Body of pancreas (tissue), 4 donors: ENCODE measurements at places on chromosomes 7 and 10. TPM values are rescaled to one million over a fixed set of nuclear protein-coding genes. Genes with fewer than 3 reads are reported as not detected.

- no peak for DNase-seq
Observed at GRCh38 chr10:124319926-124320391, 98.8 kb downstream of the OAT start.

DNA sequence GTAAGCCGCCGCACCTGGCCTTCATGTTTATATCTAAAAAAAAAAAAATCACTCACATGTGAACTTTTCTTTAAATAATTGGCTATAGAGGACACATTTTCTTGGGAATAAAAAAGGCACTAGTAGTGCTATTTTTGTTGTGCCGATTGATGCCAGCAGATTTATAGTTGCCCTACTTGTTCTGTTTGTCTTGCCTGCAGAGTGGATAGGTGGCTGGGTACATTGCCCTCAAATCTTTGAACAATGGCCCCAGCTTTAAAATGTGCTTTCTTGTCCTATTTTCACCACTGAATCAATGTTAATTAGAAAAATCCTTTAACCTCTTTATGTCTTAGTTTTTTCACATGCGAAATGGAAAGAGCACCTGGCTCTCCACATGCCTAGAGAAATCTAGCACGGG, 30.1 kb upstream of the ZNRF2 start:
- no peak for DNase-seq

- DNase-seq, result no peak
Observed at GRCh38 chr10:101940916-101941315, 97.3 kb upstream of the KCNIP2 start.

DNA sequence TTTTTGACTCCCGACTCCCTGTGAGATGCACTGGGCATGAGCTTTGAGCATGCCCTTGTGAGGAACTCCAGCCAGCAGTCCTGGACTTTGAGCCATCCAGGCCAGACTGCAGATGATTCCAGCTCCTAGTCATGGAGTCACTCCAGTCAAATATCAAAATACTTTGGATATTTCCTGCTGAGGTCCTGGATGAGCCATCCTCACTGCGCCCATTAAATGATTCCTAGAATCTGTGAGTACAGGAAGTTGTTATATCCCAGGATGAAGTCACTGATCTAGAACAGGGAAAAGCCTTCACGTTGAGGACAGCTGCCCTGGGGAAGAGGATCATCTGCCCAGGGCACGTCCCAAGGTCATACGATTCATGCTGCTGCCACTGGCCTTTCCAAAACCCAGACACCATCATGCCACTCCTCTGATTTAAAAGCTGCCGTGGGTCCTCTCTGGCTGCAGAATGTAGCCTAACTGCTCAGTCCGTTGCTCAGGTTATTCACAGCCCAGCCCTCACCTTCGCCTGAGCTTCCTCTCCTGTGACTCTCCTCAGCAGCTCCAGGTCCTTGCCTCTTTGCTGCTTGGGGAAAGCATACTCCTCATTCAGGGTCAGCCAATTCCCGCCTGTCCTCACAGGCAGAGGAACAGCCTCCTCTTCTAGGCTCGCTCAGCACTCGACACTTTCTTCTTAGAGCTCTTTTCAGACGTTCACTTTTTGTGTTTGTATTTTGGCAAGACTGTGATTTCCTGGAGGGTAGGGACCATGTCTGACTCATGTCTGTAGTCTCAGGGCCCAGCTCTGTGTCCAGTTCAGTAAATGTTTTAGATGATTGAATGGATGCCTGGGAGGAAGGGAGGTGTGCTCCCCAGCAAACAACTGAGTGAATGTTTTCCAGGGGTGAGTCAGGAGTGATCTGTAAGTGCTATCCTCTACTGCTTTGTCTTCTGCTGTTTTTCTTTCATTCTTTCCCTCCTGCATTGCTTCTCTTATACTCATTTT, 157.8 kb downstream of the SNX10 start:
- no peak for DNase-seq

Gene OR6V1
- total RNA-seq, result not detected

Gene PDK4
- 234 TPM for total RNA-seq
